ENCODE measurements at places on chromosomes 3 and 15.

DNA sequence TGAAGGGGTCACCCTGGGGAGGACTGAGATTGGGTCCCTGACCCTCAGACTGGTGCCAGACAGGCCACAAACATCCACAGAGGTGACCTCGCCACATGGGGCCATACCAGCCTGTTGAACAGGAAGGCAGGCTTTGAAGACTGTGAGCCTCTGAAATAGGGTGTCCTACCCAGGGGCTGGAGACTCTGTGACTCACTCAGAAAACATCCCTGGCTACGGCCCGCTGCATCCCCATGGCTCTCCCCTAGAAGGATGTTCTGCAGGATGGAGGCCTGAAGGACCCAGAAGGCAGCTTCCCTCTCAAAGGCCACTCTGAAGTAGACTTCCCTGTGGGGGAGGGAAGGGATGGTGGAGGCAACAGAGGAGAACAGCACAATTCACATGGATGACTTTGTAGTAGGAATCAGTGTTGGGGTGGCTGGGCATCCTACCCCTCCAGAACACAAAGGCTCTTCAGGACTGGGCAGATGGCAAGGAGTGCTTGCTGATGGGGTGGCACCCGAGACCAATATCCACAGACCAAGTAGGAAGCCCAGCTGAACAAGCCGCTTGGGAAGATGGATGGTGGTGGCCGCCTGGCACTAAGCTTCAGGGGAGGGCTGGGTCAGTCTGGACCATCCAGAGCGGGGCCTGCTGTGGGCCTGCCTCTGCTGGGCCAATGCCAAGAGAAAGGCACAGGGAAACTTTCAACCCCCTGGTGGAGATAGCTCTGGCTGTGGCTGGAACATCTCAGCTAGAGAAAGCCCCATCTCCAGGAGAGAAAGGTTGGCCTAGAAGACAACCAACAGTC is 37.6 kb upstream of the DUSP7 start:
- DNase-seq, result no peak

DNA sequence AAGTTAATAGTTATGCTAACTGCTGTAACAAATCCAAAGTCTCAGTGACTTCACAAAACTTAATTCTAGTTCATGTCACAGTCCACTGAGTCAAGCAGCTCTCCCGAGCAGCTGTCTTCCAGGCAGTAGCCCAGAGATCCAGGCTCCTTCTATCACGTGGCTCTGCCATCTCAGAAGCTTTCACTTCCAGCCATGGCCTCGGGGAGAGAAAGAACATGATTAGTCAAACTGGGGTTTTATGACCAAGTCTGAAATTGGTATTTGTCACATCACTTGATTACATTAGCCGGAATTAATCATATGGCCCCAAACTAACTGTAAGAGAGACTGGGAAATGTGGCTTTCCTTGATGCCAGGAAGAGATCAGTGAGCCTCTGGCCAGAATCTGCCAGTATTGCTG is 70.2 kb upstream of the DGKG start:
- DNase-seq, result no peak

DNA sequence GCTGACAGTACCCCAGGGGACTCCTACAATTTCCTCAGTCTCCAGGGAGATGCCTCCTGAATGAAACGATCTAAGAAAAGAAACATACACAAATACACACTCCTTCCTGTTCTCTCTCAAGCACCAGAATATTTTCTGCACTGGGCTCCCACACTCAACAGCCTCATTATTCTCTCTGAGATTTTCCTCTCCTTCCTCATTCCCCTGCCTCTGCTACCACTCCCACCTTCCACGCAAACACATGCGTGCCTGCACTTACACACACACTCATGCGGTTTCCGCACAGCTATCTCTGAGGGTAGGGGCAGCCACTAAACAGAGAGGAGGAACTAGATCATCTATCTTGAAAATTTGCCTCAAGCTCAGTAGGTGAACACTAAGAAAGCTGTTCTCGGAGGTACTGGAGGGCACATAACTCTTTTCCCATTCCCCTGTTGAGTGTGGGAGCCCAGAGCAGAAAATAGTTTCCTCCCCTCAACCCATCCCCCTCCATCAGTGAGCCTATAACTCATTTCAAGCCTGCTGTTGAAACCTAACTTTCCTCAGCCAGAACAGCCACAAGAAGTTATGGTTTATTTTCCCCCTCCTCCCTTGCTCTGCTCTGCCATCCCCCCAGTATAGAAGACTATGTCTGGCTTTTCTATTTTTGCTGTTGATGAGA is 30.5 kb upstream of the TIPARP start:
- no peak for DNase-seq

- DNase-seq, result peak; percentile 15
Observed at GRCh38 chr15:81256916-81257315, 60.2 kb downstream of the IL16 start.

DNA sequence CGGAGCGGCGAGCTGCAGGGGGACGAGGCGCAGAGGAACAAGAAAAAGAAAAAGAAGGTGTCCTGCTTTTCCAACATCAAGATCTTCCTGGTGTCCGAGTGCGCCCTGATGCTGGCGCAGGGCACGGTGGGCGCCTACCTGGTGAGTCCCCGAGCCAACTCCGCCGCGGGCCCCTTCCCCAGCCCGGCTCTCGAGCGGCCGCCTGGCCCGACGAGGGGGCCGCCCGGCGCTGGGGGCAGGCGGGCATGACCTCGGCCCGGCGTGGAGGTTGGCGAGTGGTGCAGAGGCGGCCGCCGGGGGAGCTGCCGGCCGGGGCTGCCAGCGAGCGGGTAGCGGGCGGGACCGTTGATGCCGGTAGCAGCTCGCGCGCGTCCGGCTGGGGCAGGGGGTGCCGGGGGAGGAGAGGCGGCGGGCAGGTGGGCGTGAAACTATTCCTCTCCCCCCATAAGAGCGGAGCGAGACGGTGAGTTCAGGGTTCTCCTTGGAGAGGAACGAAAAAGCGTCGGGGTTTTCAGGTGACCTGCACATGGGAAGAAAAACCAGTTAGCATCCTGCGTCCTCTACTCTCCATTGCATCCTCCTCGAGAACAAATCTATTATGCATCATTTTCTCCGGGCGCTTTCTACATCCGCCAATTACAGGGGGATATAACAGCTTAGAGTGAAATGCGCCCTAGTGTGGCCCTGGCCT is 585 bp downstream of the SLCO3A1 start:
- DNase-seq, result peak; percentile 16

DNA sequence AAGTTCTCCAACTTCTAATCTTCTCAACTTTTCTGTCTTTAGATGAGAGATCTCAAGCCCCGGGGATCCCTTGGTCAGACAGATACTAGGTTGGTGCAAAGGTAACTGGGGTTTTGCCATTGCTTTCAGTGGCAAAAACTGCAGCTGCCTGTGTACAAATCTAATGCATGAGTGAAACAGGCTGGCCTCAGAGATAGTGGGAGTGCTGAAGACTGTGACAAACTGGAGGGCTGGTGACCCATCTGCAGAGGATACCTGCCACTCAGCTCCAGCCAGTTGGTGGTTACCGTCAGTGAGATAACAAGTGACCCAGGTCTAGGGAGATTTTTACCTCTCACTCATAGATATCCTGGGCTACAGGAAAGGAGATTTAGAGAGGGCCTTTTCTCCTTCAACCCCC is 85.7 kb downstream of the RYR3 start:
- no peak for DNase-seq

- DNase-seq, result no peak
Observed at GRCh38 chr3:30435861-30436331, 170.5 kb upstream of the TGFBR2 start.

GRCh38 chr3:31810991-31811433 is 170.1 kb downstream of the OSBPL10 start:
- no peak for DNase-seq

DNA sequence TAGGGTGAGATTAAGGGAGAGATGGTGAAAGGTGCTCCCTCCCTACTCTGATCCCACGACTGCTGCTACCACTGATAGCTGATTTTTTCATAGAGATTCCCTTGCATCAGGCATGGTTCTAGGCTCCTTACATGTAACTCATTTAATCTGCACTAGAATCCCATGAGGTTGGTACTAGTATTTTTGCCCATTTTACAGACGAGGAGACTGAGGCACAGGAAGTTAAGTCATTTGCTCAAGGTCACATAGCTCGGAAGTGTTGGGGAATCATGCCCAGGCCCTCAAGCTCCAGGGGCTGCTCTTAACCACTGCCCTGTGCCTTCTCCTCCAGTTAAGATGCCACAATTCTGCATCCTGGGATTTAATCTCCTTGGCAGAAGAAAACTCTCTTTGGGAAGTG is 11.2 kb downstream of the ATP2B2 start:
- DNase-seq, result no peak

- peak; percentile 73 for DNase-seq
Observed at GRCh38 chr3:161372321-161373260, 1.3 kb upstream of the SPTSSB start.

DNA sequence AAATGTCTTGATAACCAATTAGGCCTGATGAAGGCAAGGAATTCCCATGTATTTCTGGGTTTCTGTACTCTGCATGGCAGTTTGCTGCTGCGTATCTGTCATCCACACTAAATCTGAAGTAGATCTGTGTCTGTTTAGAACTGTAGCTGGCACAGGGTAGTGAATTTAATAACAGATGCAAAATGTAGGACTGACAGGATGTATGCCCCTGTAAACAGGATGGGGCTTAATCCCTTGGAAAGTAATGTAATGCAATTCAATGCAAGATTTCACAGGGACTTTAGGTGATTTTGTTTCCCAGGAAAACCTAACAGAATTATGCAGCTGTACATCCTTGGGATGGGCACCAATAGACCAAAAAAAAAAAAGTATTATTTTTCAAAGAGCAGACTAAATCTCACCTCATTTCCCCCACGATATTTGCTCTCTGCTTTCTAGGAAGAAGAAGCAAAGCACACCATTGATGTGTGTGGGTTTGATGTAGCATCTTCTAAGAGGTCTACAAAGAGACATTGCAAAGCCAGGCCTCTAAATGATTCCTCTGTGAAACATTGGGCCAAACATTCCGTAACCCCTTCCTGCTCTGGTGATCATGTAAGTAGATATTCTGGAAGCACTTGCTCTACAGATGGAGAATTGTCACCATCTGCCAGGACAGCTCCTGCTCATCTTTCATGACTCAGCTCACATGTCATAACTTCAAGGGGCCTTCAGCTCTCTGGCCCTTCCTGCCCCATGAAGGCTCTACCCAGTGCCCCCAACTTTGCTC is 464.3 kb upstream of the RGMA start:
- no peak for DNase-seq

- DNase-seq, result no peak
Observed at GRCh38 chr15:25667829-25668228, 195.3 kb downstream of the ATP10A start.

DNA sequence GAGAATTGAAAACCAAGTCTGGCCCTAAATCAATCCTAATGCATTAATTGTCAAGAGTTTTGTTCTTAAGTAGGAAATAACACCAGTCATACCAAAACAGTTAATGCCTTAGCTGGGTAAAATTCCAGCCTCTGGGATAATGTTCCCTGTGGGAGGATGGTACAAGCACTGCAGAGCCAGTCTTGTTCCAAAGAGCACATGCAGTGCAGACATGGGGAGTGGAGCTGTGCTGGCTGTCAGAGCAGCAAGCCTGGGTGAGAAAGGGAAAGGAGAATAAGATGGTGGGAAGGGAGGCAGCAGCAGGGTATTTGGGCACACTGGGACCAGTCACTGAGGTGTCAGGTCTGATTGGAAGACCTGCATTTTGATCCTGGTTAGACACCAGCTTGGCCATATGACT is 12.1 kb downstream of the ALAS1 start:
- no peak for DNase-seq

- no peak for DNase-seq
Observed at GRCh38 chr3:165820671-165821123, 16.5 kb downstream of the BCHE start.

DNA sequence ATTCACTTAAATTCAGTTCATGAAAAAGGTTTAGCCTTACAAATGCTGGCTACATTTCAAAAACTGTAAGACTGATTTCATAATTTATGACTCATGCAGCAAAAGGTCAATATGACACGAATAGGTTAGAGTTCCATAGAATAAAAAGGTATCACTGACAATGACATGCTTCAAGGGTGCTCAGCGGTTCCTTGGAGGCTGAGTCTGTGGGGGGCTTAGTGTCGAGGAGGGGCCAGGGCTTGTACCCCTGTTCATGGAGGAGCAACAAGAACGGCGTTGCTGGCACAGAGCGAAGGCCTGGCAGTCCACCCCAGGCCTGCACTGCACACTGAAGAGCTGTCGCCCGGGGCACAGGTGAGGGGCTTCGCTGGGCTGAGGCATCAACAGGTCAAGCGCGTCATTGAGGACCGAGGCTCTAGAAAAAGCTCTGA is 174.2 kb downstream of the NR1D2 start:
- DNase-seq, result no peak

Data from NCI-H510A treated with DMSO at 0.1 percent for 48 hours (cell line).